ENCODE measurements at places on chromosomes 5 and 9. TPM values are rescaled to one million over a fixed set of nuclear protein-coding genes. Genes with fewer than 3 reads are reported as not detected.

The BRD9 gene
- polyA plus RNA-seq, result 19.1 TPM

The C5orf52 gene
- not detected for polyA plus RNA-seq

The GNA14 gene
- polyA plus RNA-seq, result 0.03 TPM

The SEMA5A gene
- 7.3 TPM for polyA plus RNA-seq

The NDUFA8 gene
- polyA plus RNA-seq, result 98.1 TPM

The CDC20B gene
- polyA plus RNA-seq, result not detected

The N4BP3 gene
- 0.14 TPM for polyA plus RNA-seq

The B4GALT1 gene
- 37.6 TPM for polyA plus RNA-seq

The CKMT2 gene
- 0.36 TPM for polyA plus RNA-seq

The CDH9 gene
- polyA plus RNA-seq, result not detected

The ADAMTS2 gene
- 68.2 TPM for polyA plus RNA-seq

The LECT2 gene
- not detected for polyA plus RNA-seq

The RNF183 gene
- not detected for polyA plus RNA-seq

The PWWP2A gene
- 8.8 TPM for polyA plus RNA-seq

- DNase-seq, result no peak
- H3K27me3 ChIP-seq, result peaks cover 1% of the 10 kb centered on the region
- H3K27ac ChIP-seq, result no peak overlapping the region
- no peaks in the 10 kb centered on the region for H3K36me3 ChIP-seq
Observed at GRCh38 chr5:90438100-90438499, 28.5 kb upstream of the CETN3 start.

DNA sequence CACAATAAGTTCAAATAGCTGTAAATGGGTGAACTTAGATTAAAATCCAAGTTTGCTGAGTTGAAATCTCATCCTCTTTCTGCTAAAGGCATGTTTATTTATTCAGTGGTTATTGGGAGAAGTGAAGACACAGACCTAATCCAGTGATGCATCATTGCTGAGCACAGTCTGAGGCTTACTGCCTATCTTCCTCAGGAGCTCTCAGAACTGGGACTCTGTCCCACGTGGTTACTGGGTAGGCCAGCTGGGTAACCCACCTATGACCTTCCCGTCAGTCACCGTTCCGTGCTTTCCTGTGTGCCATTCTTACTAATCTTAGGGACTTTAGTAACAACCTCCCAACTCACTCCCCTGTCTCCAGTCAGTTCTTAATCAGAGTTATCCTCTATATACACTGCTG lies 226.8 kb upstream of the ATP10B start:
- H3K27me3 ChIP-seq, result no peaks in the 10 kb centered on the region
- no peaks in the 10 kb centered on the region for H3K4me1 ChIP-seq
- H3K4me3 ChIP-seq, result no peak overlapping the region
- DNase-seq, result no peak
- no peaks in the 10 kb centered on the region for H3K36me3 ChIP-seq

- no peak for DNase-seq
- H3K36me3 ChIP-seq, result no peaks in the 10 kb centered on the region
- H3K4me1 ChIP-seq, result peaks cover 5% of the 10 kb centered on the region
- no peak overlapping the region for H3K4me3 ChIP-seq
- no peaks in the 10 kb centered on the region for H3K27me3 ChIP-seq
Observed at GRCh38 chr5:9790276-9790675, 160.1 kb upstream of the TAS2R1 start.

DNA sequence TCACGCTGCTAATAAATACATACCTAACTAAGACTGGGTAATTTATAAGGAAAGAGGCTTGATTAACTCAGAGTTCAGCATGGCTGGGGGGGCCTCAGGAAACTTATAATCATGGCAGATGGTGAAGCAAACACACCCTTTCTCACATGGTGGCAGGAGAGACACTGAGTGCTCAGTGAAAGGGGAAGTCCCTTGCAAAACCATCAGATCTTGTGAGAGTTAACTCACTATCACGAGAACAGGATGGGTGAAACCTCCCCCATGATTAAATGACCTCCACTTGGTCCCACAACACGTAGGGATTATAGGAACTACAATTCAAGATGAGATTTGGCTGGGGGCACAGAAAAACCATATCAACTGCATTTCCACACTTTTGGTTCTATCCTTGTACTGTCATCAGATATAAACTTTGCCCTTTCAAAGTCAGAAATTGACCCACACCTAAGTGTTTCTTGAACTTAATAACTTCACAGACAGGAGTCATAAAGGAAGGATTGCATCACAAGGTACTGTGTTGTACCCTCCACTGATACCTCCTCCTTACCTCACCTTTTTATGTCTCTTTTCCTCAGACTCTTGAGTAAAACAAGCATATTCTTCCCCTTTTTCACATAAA lies 319.1 kb upstream of the PIK3R1 start:
- no peak overlapping the region for H3K4me3 ChIP-seq
- H3K27ac ChIP-seq, result no peak overlapping the region
- no peaks in the 10 kb centered on the region for H3K27me3 ChIP-seq
- no peaks in the 10 kb centered on the region for H3K4me1 ChIP-seq
- no peaks in the 10 kb centered on the region for H3K36me3 ChIP-seq

- no peak overlapping the region for H3K27ac ChIP-seq
- H3K36me3 ChIP-seq, result no peaks in the 10 kb centered on the region
- H3K27me3 ChIP-seq, result no peaks in the 10 kb centered on the region
Observed at GRCh38 chr9:91433180-91433579, 9.5 kb upstream of the NFIL3 start.

- H3K36me3 ChIP-seq, result no peaks in the 10 kb centered on the region
- peaks cover 2% of the 10 kb centered on the region for H3K4me1 ChIP-seq
- DNase-seq, result no peak
- peaks cover 39% of the 10 kb centered on the region for H3K27me3 ChIP-seq
Observed at GRCh38 chr5:172535108-172535445, 80.8 kb upstream of the SH3PXD2B start.

GRCh38 chr9:121082075-121082474 lies 7.3 kb downstream of the CNTRL start:
- no peak for DNase-seq
- no peaks in the 10 kb centered on the region for H3K4me1 ChIP-seq
- no peak overlapping the region for H3K4me3 ChIP-seq
- H3K36me3 ChIP-seq, result no peaks in the 10 kb centered on the region

DNA sequence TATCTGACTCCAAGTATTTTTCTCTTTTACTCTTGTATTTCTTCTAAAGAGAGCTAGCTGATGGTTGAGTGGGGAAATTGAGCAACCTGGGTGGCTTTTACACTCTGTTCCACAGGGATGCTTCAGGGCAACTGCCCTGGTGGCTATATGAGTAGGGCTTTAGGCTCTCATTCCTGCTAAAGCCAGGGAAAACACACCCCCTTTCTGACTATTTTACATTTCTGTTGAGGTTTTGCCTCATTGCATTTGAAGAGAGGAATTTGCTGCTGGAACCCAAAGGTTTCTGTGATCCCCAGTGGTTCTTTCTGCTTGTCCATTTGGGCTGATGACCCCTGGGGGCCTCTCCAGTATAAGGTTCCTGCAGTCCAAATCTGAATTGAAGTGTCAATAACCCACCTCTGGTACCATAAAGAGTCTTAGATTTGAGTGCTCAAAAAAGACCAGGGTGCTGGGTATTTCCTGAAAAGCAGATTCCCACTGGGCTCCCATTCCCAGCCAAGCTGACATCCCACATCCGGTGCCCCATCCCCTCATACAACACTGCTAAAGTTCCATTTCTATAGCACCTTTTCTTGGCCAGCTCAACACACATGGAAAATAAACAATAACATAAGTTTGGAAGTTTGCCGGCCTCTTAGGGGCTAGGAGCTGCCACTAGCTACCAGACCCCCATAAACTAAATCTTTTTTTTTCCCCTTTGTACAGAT lies 59.5 kb downstream of the PAPPA start:
- H3K27ac ChIP-seq, result no peak overlapping the region
- no peaks in the 10 kb centered on the region for H3K27me3 ChIP-seq
- peaks cover 2% of the 10 kb centered on the region for H3K4me1 ChIP-seq
- H3K36me3 ChIP-seq, result peaks cover 67% of the 10 kb centered on the region
- no peak for DNase-seq

- DNase-seq, result peak; percentile 3
- no peak overlapping the region for H3K27ac ChIP-seq
- H3K4me1 ChIP-seq, result no peaks in the 10 kb centered on the region
Observed at GRCh38 chr9:70677055-70677735, 262.7 kb upstream of the KLF9 start.

DNA sequence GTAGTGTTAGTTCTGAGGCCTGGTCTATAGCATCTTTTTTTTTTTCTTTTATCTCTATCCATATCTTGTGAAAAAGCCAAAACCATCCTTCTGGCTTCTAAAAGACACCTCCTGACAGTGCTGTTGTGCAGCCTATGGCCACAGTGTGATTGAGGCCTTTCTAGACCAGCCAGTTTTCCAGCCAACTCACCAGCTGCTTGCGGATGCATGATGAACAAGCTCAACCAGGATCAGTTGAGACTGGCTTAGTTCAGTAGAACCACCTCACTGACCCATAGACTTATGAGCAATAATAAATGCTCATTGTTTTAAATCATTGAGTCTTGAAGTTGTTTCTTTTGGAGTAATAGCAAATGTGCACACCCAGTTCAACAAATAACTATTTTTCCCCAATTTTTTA lies 296.9 kb downstream of the FAM170A start:
- no peak for DNase-seq
- no peak overlapping the region for H3K4me3 ChIP-seq
- H3K27me3 ChIP-seq, result no peaks in the 10 kb centered on the region
- no peaks in the 10 kb centered on the region for H3K36me3 ChIP-seq

DNA sequence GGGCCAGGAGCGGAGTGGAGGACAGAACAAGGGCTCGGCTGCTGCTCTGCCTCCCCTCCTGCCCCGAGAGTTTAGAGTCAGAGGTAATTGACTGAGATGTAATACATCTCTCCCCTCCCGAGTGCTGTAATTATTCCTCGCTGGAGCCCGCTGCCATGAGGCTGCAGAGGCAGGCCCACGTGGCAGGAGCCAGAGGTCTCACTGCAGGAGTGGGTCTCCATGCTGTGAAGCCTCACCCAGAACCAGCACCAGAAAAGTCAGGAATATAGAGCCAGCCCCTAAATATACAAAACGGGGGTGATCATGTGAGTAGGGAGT lies 2.5 kb downstream of the FAM163B start:
- no peak overlapping the region for H3K27ac ChIP-seq
- H3K36me3 ChIP-seq, result no peaks in the 10 kb centered on the region
- no peak overlapping the region for H3K4me3 ChIP-seq
- H3K27me3 ChIP-seq, result peaks cover 73% of the 10 kb centered on the region
- no peaks in the 10 kb centered on the region for H3K4me1 ChIP-seq

GRCh38 chr9:88837731-88838130 lies 153.5 kb upstream of the S1PR3 start:
- H3K36me3 ChIP-seq, result no peaks in the 10 kb centered on the region
- peak; percentile 39 for DNase-seq
- peaks cover 4% of the 10 kb centered on the region for H3K4me1 ChIP-seq
- no peaks in the 10 kb centered on the region for H3K27me3 ChIP-seq
- H3K4me3 ChIP-seq, result no peak overlapping the region

DNA sequence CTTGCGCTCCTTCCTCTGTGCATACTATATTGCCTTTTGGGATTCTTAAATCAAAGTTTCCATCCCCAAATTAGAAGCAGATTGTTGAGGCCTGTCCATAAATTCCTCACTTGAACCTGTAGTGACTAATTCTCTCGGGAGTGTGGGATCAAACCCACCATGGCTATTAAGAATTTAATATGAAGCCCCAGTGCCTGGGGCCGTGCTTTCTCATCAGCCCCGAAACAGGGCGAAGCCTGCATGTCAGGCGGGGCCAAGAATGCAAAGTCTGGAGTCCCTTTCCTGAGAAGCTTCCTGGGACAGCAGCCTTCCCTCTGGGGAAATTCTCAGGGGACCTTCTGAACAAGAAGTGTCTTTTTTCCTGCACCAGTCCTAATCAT lies 29.3 kb upstream of the FAT2 start:
- no peak overlapping the region for H3K27ac ChIP-seq
- no peak for DNase-seq
- H3K36me3 ChIP-seq, result no peaks in the 10 kb centered on the region
- no peak overlapping the region for H3K4me3 ChIP-seq
- H3K4me1 ChIP-seq, result no peaks in the 10 kb centered on the region

- H3K4me1 ChIP-seq, result peaks cover 10% of the 10 kb centered on the region
- H3K27me3 ChIP-seq, result no peaks in the 10 kb centered on the region
- DNase-seq, result no peak
- peaks cover 10% of the 10 kb centered on the region for H3K36me3 ChIP-seq
Observed at GRCh38 chr5:156327296-156327695, 332 bp downstream of the SGCD start.

- DNase-seq, result peak; percentile 82
- no peaks in the 10 kb centered on the region for H3K36me3 ChIP-seq
- H3K4me3 ChIP-seq, result no peak overlapping the region
- H3K27me3 ChIP-seq, result no peaks in the 10 kb centered on the region
Observed at GRCh38 chr5:55597014-55597981, 62.5 kb upstream of the PLPP1 start.

DNA sequence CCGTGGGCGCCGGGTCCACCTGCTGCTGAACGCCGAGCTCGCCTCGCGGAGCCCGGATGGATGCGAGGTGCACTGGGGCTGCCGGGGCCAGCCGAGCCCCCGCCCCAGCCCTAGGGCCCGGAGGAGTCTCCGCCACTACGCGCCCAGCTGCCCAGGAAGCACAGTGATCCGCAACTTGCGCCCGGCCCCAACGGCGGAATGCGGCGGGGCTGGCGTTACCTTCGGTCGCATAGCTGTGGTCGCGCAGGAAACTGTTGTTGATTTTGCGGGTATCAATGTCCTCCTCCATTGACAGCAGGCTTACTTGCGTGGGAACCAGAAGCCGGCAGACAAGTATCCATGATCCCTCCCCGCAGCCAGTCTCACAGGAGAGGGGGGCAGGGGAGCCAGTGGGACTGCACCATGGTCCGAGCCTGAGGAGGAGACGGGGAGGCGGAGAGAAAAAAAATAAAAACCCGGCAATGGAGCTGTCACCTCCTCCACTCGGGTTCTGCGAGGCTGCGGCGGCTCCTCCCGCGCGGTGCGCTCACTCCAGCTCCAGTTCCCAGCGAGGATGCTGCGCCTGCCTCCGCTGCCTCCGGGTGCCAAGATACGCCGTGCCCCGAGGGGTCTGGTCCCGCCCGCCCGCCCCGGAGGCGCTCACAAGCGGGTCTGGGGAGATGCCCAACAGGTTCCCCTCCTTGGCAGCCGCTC lies 628 bp downstream of the PPP2R2B start:
- no peaks in the 10 kb centered on the region for H3K36me3 ChIP-seq
- peaks cover 11% of the 10 kb centered on the region for H3K27me3 ChIP-seq
- no peak overlapping the region for H3K4me3 ChIP-seq

- H3K36me3 ChIP-seq, result peaks cover 13% of the 10 kb centered on the region
- no peak overlapping the region for H3K4me3 ChIP-seq
- no peaks in the 10 kb centered on the region for H3K27me3 ChIP-seq
- H3K4me1 ChIP-seq, result 0 out of 2 replicates have a peak, but pooled peaks cover 1% of the 10 kb centered on the region
- no peak for DNase-seq
Observed at GRCh38 chr5:77437194-77437593, 54.9 kb downstream of the WDR41 start.

DNA sequence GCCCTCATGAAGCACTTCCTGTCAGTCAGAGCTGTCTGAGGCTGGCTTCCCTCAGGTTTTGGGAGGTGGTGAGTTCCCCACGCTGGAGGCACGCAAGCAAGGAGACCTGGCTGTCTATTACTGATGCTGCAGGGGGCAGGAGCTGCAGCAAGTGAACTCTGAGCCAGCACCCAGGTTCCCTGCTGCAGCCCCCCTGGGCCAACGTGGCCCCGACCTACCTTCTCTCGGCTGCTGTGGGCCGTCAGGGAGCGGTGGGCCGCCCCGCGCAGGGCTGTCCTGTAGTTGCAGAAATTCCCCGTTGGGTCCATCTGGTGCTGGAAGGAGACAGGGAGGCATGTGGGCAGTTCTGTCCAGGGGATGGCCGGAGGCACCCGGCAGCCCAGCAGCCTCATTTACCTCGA lies 46.8 kb upstream of the RNF130 start:
- no peaks in the 10 kb centered on the region for H3K36me3 ChIP-seq
- H3K27me3 ChIP-seq, result peaks cover 2% of the 10 kb centered on the region
- no peak overlapping the region for H3K27ac ChIP-seq
- no peaks in the 10 kb centered on the region for H3K4me1 ChIP-seq
- no peak for DNase-seq

- H3K36me3 ChIP-seq, result no peaks in the 10 kb centered on the region
- H3K4me1 ChIP-seq, result peaks cover 9% of the 10 kb centered on the region
- H3K27me3 ChIP-seq, result no peaks in the 10 kb centered on the region
- no peak for DNase-seq
Observed at GRCh38 chr5:114418176-114419066, 56.6 kb downstream of the KCNN2 start.

All from IMR-90 (cell line).